ENCODE measurements at places on chromosomes 12 and 14.

GRCh38 chr12:115988625-115989563 lies 288.6 kb downstream of the MED13L start:
- no peak for DNase-seq

GRCh38 chr12:120817559-120818330 lies 86.4 kb downstream of the SPPL3 start:
- DNase-seq = no peak

- DNase-seq = no peak
These were observed 578 bp downstream of the PPP1R13B start for GRCh38 chr14:103846543-103847450.

DNA sequence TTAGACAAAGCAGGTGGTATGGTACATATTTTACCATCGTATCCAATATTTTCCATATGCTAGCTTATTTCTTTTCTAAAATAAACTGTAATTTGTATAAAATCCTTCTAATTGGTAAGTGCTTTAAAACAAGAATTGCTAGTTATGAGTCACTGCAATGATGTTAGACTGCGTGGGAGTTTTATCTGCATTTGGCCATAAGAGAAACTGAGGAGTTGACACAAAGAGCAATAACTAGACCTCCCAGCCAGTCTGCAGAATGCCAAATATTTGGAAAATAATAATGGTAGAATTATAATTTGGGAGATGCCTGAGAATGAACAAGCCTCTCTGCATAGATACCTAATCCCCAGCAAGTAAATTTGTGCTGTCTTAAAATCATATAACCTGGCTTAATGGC lies 61.7 kb upstream of the PTPRR start:
- DNase-seq = no peak

GRCh38 chr14:57136669-57137328 lies 131.9 kb downstream of the EXOC5 start:
- no peak for DNase-seq

GRCh38 chr14:54366736-54367735 lies 29.8 kb upstream of the CDKN3 start:
- no peak for DNase-seq

- DNase-seq = no peak
These were observed 121.2 kb upstream of the DAAM1 start for GRCh38 chr14:59067127-59067894.

- no peak for DNase-seq
These were observed 7.7 kb upstream of the INF2 start for GRCh38 chr14:104681689-104682074.

GRCh38 chr14:99729991-99730875 lies 46.1 kb downstream of the CYP46A1 start:
- DNase-seq = peak; percentile 47

GRCh38 chr14:35341751-35342488 lies 49.7 kb downstream of the PSMA6 start:
- no peak for DNase-seq

GRCh38 chr14:32590157-32590556 lies 261.1 kb downstream of the AKAP6 start:
- DNase-seq = no peak

DNA sequence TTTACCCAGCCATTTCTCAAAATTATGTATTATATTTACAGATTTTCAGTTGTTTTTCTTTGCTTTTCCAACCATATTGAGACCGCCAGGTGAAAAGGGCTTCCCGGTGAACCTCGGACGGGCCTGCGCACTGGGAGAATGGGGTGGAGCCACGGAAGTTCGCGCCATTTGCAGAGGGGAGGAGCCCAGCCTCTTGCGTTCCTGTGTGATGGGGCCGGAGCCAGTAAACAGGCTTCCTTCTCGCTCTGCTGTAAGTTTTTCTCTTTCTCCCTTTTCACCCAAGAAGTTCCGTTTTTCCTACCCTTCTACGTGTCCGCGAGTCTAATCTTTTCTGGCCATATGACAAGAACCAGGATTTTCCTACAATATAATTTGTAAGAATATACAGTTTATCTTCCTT lies 1108.8 kb upstream of the SEL1L start:
- DNase-seq = no peak

DNA sequence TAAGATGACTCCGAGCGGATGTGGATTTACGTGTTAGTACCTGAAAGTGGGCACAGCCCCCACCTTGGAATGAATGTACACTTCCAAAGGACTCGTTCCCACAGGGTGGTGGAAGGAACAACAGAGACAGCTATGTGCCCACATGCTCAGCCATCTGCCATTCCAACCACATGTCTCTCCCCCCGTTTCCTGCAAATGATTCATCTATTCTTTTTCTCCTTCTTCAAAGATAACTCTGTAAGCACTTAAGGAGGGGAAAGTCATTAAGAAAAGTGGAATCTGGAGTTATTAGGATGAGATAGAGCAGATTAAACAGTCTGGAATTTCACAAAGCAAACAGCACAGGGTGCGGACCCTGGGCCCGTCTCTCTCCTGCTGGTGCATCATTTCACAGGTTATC lies 18.5 kb upstream of the DUSP6 start:
- DNase-seq = no peak

DNA sequence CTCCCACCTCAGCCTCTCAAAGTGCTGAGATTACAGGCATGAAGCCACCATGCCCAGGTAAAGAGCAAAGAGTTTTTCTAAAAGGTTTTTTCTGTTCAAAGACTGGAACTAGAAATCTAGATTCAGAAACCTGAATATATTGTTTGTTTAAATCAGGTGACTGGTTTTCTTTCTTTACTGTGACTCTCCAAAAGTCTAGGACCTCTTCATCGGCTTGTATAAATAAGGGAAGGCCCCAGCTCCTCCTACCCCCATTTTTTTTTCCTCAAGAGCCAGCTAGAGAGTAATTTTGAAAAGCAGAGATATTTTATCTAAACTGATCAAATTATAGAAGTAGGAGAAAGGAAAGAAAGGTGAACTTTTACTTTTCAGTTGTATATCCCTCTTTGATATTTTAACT lies 48.0 kb downstream of the TMEM116 start:
- no peak for DNase-seq

DNA sequence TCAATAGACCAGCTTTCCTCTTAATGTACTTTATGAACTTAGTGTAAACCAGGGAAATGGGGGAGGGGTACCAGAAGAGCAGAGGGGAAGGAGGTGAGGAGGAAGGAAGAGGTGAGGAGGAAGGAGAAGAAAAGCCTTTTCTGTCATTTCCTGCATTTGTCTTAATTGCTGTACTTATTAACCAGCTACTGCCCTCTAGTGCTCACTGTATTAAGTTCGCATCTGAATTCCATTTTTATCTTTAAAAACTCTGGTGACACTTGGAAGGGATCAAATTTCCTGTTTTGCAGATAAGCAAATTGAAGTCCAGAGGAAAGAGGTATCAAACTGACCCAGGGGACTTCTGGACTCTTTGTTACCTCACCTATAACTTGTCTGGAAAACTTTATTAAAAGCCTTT lies 22.2 kb downstream of the MANSC1 start:
- no peak for DNase-seq

GRCh38 chr12:40170593-40170992 lies 54.2 kb upstream of the LRRK2 start:
- DNase-seq = no peak

- no peak for DNase-seq
These were observed 205.9 kb downstream of the PHLDA1 start for GRCh38 chr12:75825686-75826085.

DNA sequence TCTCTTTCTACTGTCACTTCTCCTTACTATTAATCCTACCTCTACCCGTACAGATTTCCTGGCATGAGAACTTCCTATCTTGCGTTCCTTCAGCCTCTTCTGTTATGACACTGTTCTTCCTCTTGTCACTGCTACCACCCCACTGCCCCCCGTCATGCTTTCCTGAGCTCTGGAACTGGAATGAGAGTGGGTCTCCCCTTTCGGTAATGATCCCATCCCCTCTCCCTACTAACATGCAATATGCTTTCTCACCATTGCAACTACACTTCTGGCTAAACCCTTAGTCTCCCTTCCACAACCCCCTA lies 4.9 kb upstream of the AP1G2 start:
- DNase-seq = no peak

DNA sequence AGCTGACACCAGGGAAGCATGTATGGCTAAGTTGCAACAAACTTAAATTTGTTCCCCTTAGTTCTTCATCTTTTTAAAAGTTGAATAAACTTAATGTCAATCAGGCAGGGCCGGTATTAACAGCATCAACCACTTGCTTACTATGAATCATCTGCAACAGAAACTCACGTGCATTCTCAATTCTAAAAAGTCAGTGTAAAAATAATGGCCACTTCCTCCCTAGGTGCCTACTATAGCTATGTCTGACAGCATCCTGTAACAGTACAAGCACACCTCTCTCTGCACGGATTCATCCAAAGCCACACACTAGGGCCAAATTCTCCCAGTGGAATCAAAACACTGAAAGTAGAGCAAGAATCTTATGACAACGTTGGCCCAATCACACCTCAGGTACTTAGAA lies 48.6 kb downstream of the PPP1R36 start:
- DNase-seq = no peak

DNA sequence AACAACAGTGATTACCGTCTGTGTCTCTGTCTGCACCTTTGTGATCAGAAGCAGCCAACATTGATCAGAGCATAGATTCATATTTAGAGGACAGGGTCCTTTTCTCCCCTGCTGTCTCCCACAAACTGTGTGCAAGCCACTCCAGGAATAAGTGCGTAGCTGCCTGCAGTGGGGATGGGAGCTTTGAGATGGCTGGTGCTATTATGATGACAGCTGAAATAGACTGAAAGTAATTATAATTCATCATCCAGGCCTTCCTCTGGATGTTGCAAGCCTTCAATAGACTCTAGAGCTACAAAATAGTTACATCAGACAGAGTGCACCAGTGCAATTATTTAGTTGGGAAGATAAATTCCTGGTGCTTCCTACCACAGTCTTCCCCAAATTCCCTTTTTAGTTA lies 68.1 kb downstream of the BORCS5 start:
- no peak for DNase-seq

DNA sequence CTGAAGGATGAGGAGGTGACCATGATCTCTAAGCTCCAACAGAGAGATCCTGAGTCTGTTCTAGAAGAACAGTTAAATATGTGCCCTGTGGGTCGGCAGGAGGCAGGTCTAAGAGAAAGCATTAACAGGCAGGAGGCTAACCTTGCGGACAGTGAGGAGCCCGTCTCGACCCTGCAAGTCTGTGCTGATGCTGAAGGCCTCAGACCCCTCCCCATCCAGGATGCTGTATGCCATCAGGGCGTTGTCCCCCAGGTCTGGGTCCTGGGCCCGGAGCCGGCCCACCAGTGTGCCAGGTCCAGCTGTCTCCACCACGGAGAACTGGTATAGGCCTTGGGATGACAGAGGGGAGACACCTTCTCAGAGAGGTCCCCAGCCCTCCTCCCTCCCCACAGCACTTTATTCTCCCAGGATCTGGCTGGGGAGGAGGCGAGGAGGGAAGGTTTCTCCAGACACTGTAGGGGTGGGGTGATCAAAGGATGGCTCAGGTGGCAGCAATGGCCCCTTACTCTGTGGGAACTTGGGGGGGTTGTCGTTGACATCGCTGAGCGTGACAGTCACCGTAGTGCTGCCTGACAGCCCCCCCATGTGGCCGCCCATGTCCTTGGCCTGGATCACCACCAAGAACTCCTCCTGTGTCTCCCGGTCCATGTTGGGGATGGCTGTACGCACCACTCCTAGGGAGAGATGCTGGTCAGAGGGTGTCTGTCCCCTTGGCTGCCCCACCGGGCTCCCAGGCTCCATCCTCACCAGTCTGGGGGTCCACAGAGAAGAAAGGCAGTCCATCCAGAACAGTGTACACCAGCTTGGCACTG lies 3.1 kb downstream of the CDH24 start:
- no peak for DNase-seq

DNA sequence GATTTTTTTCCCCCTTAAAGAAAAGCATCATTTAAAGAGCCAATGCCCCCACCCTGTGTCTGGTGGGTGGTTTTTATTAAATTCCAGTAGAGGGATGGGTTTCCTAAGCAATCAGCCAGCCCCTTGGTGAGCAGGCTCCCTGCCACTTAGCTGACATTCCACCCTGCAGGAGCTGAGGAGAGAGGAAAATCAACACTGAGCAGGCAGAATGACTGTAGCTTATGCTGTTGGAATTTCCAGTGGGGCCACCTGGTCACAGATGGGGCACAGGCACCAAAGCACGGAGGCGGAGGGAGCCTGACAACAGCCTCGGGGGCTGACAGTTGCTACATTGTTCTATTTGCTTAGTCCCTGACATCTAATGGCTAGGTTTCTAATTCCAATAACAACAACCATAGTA lies 127.7 kb downstream of the TMEM30B start:
- DNase-seq = no peak

GRCh38 chr12:45760333-45760732 lies 30.8 kb downstream of the ARID2 start:
- no peak for DNase-seq

GRCh38 chr12:92634730-92635129 lies 68.1 kb upstream of the PLEKHG7 start:
- no peak for DNase-seq

All from stimulated activated CD4-positive, alpha-beta T cell treated with anti-CD3 and anti-CD28 coated beads, Interleukin-1b, Interleukin-23, amount 100 ng/mL, for 4 hours (primary cell).